ENCODE measurements at places on chromosomes 1 and 21.

DNA sequence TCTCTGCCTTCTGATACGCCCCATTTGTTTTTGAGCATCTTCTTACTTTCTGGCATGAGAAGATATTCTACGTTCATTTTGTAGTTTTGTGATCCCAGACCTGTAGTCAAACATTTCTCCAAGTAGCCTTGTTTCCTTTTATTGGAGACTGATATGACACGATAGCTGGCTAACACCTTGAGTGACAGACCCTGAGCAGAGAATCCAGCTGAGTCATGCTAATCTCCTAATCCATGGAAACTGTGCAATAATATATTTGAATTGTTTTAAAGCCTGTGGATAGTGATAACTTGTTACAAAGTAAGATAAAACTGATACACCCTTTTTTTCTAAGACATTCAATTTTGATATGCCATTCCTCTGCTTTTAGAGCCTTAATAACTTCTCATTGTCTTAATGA, 1.2 kb upstream of the IFI44L start:
- no peak for DNase-seq

- no peak for DNase-seq
These were observed 69.9 kb upstream of the COG2 start for GRCh38 chr1:230572121-230573105.

DNA sequence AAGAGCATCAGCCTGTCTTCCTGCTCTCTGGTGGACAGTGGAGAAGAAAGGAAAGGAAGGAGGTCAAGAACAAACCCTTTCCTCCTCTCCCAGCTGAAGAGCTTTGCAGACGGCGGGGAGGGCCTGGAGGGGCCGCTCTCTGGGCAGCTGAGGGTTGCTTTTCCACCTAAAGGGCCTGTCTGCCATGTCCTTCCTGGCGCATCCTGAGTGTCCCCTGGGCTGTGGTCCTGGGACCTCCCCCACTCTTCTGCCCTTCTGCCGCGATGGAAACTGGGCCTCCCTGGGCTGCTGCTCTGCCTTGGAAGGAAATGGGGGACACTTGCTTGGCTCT, 107.0 kb downstream of the ETS2 start:
- no peak for DNase-seq

GRCh38 chr1:103250441-103250861, 142.1 kb upstream of the COL11A1 start:
- no peak for DNase-seq

GRCh38 chr1:228140724-228141225, 696 bp downstream of the GUK1 start:
- no peak for DNase-seq

GRCh38 chr1:173477286-173478093, at the start of gene PRDX6:
Gene PRDX6 (plus strand): TSS chr1:173477335. CDS start chr1:173477398, 63 bp downstream.
- peak; percentile 66 for DNase-seq

- no peak for DNase-seq
These were observed 17.8 kb downstream of the C1orf116 start for GRCh38 chr1:207014728-207015127.

DNA sequence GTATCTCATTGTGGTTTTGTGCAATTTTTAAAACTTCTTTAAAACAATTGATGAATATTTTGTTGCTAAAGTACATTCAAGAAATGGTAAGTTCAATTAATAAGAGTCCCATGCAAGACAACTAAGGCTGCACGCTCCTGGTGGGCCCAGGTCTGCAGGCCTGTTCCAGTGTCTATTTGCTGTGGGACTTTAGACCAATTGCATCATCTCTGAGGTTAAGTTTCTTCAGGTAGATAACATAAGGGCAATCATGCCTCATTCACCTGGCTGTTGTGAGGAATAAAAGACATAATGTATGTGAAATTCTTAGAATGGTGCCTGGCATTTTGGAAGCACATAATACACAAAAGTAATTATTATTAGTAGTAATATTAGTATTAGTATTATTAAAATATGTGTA, 82.9 kb downstream of the SLC25A24 start:
- no peak for DNase-seq

- no peak for DNase-seq
These were observed 59.1 kb upstream of the GJA8 start for GRCh38 chr1:147843486-147843885.

DNA sequence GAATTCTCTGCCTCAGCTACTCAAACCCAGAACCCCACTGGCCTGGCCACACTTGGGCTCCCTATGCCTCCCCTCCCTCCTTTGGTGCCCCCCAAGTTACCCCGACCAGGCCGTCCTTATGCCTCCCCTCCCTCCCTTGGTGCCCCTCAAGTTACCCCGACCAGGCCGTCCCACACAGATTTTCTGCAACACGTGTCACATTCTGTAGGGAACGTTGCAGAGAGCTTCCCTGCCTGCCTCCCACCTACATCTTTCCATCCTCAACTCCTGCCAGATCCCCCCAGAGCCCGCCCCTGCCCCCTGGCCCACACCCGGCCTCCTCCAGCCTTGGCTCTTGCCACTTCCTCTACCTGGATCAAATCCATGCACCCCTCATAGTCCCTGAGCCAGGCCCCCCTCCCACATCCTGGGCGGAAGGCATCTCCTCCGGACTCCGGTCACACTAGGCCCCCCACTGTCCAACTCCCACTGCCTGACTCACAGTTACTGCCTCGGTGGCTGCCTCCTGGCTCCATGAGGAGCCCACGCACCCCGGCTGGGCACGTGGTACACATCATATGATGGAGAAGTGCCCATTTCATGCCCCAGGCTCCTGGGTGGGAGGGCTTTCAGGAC, 41.2 kb downstream of the KCNAB2 start:
- DNase-seq: no peak

DNA sequence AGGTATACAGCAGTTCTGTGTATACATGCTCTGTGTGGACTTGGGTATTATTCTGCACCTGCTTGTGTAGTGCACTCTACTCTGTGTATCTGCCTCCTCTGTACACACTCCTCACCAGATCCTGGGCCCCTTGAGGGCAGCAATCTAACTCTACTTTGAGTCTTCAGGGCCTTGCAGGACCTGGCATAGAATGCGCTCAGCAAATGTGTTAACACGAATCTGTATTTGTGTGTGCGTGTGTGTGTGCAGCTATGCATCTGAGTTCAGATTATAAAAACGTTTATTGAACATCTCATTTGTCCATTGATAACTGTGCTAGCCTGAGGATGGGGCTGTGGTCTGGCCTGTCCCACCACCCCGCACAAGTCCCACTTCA, 3.9 kb upstream of the MEF2D start:
- no peak for DNase-seq

DNA sequence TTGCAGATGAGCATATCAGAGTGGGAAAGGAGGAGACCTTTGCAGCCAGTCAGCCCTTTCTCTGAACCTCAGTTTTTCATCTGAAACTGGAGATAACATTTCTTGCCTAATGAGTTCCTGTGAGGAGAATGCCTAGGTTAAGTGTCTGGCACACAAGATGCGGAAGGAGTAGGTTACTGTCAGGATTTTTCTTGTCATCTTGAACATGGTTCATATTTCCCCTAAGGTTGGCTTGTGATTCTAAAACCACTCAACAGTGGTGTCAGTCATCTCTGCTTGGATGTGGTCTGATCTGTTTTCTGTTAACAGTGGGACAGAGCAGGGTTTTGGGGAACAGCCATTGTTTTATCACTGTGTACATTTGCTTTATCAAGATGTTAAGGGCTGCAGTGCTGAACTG, 70.6 kb downstream of the TGFB2 start:
- no peak for DNase-seq
